ENCODE measurements at places on chromosomes 16 and 17.
A peak's percentile ranks its signal among the peaks of the same experiment; 100 is the strongest.

GRCh38 chr16:57892447-57893096 is 78.4 kb downstream of the CNGB1 start:
- no peak for DNase-seq

DNA sequence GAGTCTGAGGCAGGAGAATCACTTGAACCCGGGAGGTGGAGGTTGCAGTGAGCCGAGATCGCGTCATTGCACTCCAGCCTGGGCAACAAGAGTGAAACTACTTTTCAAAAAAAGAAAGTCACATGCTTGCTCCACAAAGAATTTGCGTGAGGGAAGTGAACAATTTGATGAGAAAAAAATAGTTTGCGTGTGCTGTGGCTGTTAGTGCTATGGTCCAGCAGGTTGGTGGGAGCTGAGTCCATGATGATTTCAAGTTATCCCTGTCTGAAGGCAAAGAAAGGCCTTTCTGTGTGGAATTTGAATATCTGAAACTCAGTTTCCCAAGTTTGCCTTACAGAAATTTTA is 21.0 kb downstream of the PRCD start:
- no peak for DNase-seq

DNA sequence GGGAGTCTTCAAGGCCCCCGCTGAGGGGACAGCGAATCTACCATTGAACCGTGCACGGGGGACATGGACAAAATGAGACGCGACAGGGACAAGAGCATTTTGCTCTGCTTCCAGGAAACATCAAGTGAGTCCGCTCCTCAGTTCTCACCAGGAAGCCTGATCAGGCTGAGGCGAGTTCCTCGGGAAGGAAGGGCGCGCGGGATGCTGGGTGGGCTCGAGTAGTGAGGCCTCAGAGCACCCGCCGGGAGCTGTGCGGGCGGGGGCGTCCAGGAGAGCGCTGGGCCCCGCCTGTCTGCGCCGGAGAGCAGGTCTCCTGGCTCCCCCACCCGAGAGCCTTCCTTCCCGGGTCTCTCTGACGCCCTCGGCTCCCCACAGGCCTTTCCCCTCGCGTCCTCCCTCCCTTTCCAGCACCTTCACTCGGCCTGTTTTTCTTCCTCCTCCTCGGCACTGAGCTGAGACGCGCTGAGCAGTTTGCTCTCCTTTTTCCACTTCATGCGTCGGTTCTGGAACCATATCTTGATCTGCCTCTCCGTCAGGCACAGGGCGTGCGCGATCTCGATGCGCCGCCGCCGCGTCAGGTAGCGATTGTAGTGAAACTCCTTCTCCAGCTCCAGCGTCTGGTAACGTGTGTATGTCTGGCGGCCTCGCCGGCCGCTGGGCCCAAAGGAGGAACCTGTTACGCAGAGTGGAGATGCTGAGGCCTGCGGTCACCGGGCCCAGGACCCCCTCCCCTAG is 2.6 kb upstream of the HOXB5 start:
- DNase-seq = no peak

DNA sequence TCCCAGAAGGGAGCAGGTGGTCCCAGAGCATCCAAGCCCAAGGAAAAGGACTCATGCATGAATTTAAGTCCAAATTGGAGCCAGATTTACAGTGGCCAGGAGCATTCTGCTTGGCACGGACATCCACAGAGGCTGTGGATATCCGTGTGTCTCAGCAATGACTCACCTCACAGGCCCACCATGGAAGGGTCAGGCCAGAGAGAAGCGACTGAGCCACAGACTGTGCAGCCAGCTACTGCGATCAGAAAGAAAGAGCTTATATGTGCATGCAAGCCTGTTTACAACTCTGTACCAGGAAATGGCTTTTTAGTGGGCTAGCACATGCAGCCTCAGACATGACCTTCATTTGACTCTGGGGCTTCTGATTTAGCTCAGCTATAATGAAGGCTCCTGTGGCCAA is 231.0 kb downstream of the C16orf95 start:
- no peak for DNase-seq

GRCh38 chr16:82657239-82657638 is 30.5 kb downstream of the CDH13 start:
- no peak for DNase-seq

DNA sequence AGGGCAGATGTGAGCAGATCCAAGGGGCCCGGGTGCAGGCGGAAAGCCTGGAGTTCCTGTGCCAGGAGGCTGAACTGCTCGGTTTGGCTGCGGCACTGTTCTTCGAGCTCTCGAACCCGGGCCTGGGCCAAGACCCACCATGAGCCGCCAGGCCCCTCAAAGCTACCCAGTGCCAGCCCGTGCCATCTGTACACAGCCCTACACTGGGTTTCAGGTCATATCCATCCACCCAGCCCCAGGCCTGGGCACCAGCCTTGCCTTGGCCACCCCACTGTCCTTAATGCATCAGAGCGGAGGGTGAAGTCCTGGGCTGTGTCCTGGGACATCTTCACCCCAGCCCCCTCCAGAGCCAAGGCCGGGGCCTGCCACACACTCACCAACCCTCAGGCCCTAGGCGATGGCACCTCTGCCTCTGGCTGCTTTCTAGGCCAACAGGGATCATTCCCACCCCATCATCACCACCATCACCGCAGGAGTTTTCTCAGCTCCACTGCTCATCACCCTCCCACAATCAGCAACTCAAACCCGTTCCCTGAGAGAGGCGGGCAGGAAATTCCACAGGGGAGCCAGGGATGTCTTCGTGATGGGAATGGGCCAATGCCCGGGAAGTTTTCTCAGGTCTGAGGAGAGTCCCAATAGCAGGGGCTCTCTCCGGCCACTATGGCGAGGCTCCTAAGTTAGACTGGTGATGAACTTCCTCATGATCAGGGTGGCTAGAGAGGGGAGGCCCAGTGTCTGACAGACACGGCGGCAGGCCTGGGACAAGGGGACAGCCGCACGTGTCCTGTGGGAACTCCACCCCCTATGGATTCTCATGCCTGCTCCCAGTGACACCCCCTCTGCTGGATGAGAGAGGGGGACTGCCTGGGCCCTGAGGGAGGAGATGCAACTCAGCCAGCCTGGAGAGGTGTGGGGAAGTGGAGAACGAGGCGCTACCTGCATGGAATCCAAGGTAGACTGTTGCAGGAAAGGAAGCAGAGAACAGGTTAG is 9.1 kb downstream of the TSPOAP1 start:
- DNase-seq = no peak

DNA sequence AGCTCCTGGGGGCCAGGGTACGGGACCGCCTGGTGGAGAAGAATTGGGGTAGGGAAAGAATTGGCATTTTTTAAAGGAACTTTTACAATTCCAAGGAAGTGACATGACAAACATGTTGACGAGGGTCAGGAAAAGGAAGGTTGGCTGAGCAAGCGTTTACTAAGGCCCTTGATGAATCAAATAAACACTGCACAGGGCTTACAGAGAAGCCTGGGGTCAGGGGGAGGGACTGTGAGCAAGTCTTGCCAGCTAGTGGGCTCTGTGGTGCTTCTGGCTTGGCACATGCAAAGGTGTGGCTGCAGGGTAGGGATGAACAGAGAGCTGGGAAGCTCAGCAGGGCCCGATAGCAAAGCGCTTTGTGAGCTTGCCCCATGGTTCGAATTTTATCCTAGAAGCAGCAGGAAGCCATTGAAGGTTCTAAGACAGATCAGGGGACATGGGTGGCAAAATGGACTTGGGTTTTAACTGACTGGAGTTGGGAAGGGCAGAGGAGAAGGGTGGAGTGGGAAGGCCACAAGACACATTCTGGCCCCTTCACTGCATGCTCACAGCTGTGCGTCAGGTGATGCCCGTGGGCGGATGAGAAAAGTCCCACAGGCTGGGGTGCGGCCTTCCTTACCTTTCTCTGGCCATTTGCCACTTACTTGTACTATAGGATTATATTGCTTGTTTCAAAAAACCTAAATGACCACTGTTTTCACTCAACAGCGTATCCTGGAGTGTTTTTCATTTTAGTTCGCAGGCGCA is 117.8 kb downstream of the SOCS1 start:
- no peak for DNase-seq

DNA sequence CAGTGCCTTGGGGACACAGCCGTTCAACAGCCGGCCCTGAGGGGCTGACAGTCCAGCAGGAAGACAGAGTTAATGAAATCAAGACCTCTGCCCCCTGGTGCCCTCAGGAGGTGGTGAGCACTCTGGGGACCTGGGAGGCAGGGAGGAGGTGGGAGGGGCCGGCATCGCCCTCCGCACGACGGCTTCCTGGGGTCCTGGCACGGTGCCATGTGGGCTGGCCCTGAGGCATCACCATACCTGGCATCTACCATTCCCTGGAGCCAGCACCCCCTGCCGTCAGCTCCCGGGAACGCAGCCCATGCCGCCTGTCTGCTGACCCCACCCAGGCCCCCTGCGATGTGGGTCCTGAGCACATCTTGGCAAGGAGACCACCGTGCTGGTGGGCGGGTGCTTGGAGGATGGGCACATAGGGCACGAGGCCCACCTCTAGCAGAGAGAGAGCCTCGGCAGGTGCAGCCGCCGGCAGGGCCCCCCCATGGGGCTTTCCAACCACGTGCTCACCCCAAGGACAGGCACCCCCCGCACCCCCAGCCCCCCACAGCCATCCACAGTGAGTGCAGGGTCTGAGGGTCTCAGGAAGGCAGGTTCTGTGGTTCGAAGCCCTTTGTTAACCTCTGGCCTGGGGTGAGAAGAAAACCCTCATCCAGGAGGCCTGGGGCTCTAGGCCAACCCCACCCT is 52.5 kb downstream of the ZFPM1 start:
- peak; percentile 21 for DNase-seq

- no peak for DNase-seq
Observed at GRCh38 chr17:59779521-59779920, 72.1 kb downstream of the VMP1 start.

DNA sequence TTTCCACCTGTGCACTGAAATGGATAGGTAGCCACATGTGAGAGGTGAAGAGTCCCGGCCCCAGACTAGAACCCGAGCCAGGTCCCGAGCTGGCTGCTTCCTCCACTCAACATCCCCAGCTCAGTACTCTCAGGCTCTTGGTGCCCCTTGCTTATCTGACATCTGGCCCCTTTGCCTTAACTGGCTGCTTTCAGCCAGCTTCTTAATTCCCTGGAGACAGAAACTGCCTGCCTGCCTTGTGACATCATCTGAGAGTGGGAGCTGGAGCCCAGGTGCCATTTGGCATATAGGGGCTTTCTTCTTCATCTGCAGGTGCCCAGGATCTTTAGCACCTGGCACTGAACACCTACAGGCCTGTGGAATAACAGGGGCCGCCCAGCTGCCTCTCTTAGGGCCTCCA is 8.9 kb downstream of the CHAD start:
- DNase-seq = no peak

DNA sequence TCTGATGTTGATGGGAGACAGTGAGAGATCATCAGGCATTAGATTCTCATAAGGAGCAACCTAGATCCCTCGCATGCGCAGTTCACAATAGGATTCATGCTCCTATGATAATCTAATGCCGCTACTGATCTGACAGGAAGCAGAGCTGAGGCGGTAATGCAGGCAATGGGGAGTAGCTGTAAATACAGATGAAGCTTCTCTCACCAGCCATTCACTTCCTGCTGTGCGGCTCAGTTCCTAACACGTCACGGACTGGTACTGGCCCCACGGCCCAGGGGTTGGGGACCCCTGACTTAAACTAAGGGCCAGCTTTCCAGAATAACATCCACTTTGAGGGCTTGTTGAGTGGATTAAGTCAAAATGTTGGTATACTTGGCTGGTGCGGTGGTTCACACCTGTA is 2.6 kb upstream of the TMEM219 start:
- no peak for DNase-seq
